ENCODE measurements at places on chromosomes 13 and 19. TPM values are rescaled to one million over a fixed set of nuclear protein-coding genes. Genes with fewer than 3 reads are reported as not detected.

The LGI4 gene
- total RNA-seq: 13.3 TPM

The B9D2 gene
- total RNA-seq: not detected

The MADCAM1 gene
- 0.34 TPM for total RNA-seq

The TMTC4 gene
- total RNA-seq: 12.4 TPM

The CEACAM7 gene
- 0.51 TPM for total RNA-seq

DNA sequence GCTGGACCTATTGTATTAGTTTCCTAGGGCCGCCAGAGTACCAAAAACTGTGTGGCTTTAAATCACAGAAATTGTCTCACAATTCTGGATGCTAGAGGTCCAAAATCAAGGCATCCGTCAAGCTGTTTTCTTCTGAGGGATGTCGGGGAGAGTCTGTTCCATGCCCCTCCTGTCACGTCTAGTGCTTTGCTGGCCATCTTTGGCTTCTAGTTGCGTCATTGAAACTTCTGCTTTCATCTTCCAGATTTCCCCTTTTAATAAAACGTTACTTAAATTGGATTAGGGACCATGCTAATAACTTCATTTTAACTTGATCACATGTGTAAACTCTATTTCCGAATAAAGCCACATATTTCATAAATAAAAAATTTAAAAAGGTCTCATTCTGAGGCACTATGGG is 47.5 kb downstream of the TRPM4 start:
- H3K27ac ChIP-seq: no peak overlapping the region
- no peaks in the 10 kb centered on the region for H3K36me3 ChIP-seq
- H3K27me3 ChIP-seq: no peaks in the 10 kb centered on the region
- DNase-seq: no peak
- H3K4me1 ChIP-seq: no peaks in the 10 kb centered on the region

- H3K4me1 ChIP-seq: no peaks in the 10 kb centered on the region
- DNase-seq: no peak
- no peaks in the 10 kb centered on the region for H3K27me3 ChIP-seq
- no peak overlapping the region for H3K4me3 ChIP-seq
These were observed 906.3 kb downstream of the PCDH9 start for GRCh38 chr13:66323745-66324347.

DNA sequence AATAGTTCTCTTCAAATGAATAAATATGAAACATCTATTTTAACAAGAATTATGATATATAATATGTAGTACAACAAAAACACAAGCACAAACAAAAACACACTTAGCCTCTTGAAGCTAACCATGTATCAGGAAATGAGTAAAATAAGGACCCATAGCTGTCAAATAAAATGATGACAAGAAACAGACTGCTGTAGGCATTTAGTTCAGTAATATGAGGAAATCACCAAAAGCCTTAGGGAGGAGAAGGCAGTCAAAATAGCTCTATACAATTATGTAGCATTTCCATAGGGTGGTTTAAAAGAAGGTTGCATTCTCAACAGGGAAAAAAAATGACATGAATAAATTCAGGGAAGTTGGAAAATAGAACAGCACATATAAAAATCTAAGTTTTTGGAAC is 163.4 kb downstream of the PCDH20 start:
- H3K27me3 ChIP-seq: no peaks in the 10 kb centered on the region
- H3K36me3 ChIP-seq: no peaks in the 10 kb centered on the region
- no peaks in the 10 kb centered on the region for H3K4me1 ChIP-seq
- no peak overlapping the region for H3K4me3 ChIP-seq

DNA sequence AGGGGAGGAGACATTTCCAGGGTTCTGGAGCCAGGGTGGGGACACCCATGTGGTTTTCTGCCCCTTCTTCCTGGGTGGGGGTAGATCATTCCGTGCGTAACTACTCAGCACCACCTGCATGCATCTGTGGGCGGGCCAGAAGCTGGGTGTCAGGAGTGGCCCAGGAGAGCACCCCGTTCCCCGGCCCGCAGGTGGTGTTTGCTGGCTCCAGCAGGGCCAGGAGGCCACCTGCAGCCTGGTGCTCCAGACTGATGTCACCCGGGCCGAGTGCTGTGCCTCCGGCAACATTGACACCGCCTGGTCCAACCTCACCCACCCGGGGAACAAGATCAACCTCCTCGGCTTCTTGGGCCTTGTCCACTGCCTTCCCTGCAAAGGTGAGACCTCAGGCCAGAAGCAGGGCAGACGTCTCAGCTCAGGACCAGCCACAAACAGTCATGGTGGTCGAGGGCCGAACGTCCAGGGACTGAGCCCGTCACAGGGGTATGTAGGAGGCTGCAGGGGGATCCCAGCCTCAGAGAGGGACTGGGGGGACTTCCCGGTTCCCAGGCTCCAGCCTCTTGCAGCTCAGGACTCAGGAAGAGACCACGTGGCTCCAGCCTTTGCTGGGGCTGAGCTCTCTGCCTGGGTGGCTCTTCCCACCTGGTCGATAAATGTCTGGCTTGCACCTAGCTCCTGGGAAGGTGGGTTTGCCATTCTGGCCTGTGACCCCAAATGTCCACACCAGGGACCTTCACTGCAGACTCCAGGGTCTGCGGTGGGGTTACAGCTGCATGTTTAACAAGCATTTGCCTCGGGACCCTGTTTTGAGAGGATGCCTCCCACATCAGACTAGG is 1.6 kb downstream of the FSTL3 start:
- peak overlapping the region; percentile 63 for H3K4me3 ChIP-seq
- no peaks in the 10 kb centered on the region for H3K27me3 ChIP-seq
- H3K27ac ChIP-seq: peak overlapping the region; percentile 77
- DNase-seq: no peak
- H3K4me1 ChIP-seq: no peaks in the 10 kb centered on the region

GRCh38 chr13:99263126-99263785 is 5.1 kb upstream of the GPR18 start:
- no peaks in the 10 kb centered on the region for H3K36me3 ChIP-seq
- no peaks in the 10 kb centered on the region for H3K4me1 ChIP-seq
- DNase-seq: no peak
- no peaks in the 10 kb centered on the region for H3K27me3 ChIP-seq
- H3K4me3 ChIP-seq: no peak overlapping the region

DNA sequence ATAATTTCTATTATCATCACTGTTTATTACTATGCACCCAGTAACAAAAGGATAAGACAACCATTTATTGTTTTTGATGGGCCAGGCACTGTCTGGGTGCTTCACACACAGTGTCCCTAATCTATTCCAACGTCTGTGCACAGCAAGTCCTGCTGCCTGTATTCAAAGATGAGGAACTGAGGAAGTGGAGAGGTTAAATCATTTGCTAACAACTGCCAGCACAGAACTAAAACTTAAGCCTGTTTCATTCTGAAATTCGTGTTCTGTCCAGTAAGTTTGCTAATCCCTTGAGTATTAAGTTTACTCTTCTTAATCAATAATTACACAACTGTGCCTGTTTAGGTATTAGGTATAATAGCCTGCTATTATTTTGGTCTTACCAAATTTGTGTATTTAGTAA is 41.9 kb downstream of the TEX26 start:
- H3K36me3 ChIP-seq: no peaks in the 10 kb centered on the region
- no peak overlapping the region for H3K4me3 ChIP-seq
- no peak for DNase-seq
- H3K4me1 ChIP-seq: no peaks in the 10 kb centered on the region
- H3K27ac ChIP-seq: no peak overlapping the region

DNA sequence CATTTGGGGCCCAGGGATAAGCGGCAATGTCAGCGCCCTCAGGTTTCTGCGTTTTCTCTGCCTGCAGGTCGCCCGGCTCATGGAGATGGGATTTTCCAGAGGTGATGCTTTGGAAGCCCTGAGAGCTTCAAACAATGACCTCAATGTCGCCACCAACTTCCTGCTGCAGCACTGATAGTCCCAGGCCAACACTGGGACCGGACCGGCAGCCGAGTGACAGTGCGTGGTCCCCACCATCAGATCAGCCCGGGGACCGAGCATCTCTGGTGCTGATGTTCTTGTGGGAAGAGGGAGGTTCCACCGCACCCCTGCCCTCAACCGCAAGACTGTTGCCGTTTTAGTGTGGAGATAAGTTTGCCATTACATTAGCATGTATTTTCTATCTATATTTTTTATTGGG is 78.0 kb upstream of the GPR183 start:
- H3K27ac ChIP-seq: no peak overlapping the region
- no peaks in the 10 kb centered on the region for H3K27me3 ChIP-seq
- no peak overlapping the region for H3K4me3 ChIP-seq
- no peak for DNase-seq

DNA sequence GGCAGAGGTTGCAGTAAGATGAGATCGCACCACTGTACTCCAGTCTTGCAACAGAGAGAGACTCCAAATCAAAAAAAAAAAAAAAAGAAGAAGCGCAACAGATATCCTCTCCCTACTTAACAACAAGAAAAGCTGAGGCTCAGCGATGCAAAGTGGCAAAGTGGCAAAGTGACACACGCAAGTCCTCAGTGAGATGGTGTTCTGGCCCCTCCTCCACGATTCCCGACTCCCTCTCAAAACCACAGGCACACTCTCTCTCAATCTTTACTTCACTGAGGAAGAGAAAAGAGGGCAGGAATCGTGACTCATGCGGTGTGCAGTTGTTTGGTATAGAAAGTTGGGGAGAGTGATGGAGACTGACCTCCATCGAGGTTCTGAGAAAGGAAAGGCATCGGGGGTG is 12.6 kb downstream of the FFAR2 start:
- H3K36me3 ChIP-seq: no peaks in the 10 kb centered on the region
- H3K4me3 ChIP-seq: no peak overlapping the region
- no peak overlapping the region for H3K27ac ChIP-seq
- no peaks in the 10 kb centered on the region for H3K4me1 ChIP-seq

All from uterus (tissue), 4 donors.